ENCODE measurements at places on chromosomes 13 and 19. TPM values are rescaled to one million over a fixed set of nuclear protein-coding genes. Genes with fewer than 3 reads are reported as not detected.
A peak's percentile ranks its signal among the peaks of the same experiment; 100 is the strongest.

DNA sequence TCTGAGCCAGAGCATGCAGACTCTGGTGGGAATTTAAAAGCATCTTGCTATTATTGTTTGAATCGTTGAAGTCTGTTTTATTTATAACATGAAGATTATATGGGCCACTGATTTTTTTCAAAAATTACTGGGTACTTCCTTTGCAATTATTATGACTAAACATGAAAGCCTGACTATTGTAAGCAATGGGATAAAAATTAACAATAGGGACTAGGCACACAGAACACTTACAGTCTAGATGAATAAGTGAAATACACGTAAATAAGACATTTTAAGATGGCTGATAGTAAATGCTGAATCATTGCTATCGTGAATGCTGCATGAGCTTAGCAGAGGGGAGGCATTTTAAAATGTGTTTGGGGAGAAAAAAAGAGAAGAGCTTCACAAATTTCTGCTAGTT lies 81.0 kb upstream of the MAB21L1 start:
- H3K27me3 ChIP-seq: no peaks in the 10 kb centered on the region
- H3K36me3 ChIP-seq: no peaks in the 10 kb centered on the region
- no peak overlapping the region for H3K27ac ChIP-seq
- DNase-seq: no peak
- no peaks in the 10 kb centered on the region for H3K4me1 ChIP-seq
- no peak overlapping the region for H3K4me3 ChIP-seq

DNA sequence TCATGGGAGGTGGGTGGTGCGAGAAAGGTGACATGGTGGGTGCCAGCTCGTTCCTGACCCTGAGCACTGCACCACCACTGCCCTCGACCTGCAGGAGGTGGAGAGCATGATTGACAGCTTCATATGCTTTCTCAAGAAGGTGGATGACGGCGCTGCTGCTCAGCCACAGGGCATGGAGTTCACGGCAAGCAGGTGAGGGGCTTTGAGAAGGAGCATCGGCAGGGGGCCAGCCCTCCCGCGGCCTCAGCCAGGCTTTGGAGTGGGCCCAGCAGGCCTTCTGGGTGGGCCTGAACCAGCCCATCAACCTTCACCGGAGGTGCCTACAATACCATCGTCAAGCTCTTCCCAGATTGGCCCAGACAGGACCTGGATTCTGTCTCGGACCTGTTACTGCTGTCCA lies 18.9 kb upstream of the ZNF14 start:
- H3K36me3 ChIP-seq: no peaks in the 10 kb centered on the region
- no peaks in the 10 kb centered on the region for H3K27me3 ChIP-seq
- no peak overlapping the region for H3K27ac ChIP-seq
- H3K4me3 ChIP-seq: no peak overlapping the region
- no peaks in the 10 kb centered on the region for H3K4me1 ChIP-seq
- DNase-seq: no peak

The OSCAR gene
- 0.13 TPM for total RNA-seq

The CDX2 gene
- total RNA-seq: 0.15 TPM

DNA sequence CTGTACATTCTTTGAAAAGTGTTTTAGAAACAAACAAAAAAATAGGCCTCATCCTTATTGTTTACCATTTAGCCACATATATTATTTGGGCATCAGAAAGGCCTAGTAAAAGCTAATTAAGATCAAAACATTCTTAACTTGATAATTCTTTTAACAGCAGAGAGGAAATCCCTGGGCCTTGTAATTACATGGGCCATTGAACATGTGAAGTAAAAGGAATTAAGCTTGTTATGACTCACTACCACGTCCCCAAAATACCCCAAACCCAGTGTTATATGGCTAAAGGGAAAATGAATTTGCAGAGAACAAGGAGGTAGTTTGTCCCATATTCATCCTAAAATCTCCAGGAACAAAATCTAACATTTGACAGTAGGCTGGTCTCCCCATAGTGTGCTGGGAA lies 439.8 kb downstream of the ITGBL1 start:
- no peak for DNase-seq
- H3K4me3 ChIP-seq: no peak overlapping the region
- no peaks in the 10 kb centered on the region for H3K4me1 ChIP-seq
- no peaks in the 10 kb centered on the region for H3K27me3 ChIP-seq
- no peak overlapping the region for H3K27ac ChIP-seq

GRCh38 chr19:28881616-28882015 lies 331.3 kb downstream of the UQCRFS1 start:
- no peaks in the 10 kb centered on the region for H3K4me1 ChIP-seq
- no peaks in the 10 kb centered on the region for H3K36me3 ChIP-seq
- H3K27me3 ChIP-seq: no peaks in the 10 kb centered on the region

- no peaks in the 10 kb centered on the region for H3K27me3 ChIP-seq
- H3K4me1 ChIP-seq: no peaks in the 10 kb centered on the region
- no peaks in the 10 kb centered on the region for H3K36me3 ChIP-seq
- DNase-seq: no peak
These were observed 6.5 kb upstream of the OPA3 start for GRCh38 chr19:45591004-45591637.

DNA sequence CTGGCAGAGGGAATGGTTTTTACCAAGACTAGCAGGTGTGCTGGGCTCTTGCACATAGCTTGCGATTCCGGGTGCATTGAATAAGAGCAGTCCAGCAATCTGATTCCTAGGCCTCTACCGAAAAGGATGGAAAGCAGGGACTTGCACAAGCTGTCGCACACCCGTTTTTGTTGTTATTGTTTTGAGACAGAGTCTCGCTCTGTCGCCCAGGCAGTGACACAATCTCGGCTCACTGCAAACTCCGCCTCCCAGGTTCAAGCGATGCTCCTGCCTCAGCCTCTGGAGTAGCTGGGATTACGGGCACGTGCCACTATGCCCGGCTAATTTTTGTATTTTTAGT lies 5.5 kb downstream of the EBI3 start:
- H3K4me3 ChIP-seq: no peak overlapping the region
- DNase-seq: no peak
- H3K36me3 ChIP-seq: peaks cover 21% of the 10 kb centered on the region
- no peaks in the 10 kb centered on the region for H3K4me1 ChIP-seq

DNA sequence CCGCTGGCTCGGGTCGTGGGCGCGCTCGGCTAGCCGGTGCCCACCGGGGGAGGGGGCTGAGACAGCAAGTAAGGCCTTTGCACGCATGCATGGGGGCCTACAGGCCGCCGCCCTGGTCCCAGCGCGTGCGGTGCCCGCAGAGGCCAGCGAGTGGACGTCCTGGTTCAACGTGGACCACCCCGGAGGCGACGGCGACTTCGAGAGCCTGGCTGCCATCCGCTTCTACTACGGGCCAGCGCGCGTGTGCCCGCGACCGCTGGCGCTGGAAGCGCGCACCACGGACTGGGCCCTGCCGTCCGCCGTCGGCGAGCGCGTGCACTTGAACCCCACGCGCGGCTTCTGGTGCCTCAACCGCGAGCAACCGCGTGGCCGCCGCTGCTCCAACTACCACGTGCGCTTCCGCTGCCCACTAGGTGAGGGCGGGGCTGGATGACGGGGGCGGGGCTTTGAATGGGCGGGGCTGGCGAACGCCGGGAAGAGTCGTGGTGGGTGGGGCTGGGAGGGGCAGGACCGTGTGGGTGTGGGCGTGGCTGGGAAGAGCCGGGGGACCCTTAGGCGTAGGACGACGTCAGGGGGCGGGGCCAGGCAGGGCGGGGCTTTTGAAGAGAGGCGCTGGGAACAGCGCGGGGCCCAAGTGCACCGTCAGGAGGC lies 2.1 kb downstream of the CILP2 start:
- DNase-seq: no peak
- 0 out of 2 replicates have a peak overlapping the region, but pooled peaks have one; percentile 46 for H3K4me3 ChIP-seq
- H3K27ac ChIP-seq: no peak overlapping the region
- H3K4me1 ChIP-seq: peaks cover 3% of the 10 kb centered on the region
- H3K27me3 ChIP-seq: no peaks in the 10 kb centered on the region

- H3K27me3 ChIP-seq: no peaks in the 10 kb centered on the region
- DNase-seq: no peak
- H3K4me1 ChIP-seq: no peaks in the 10 kb centered on the region
- no peak overlapping the region for H3K4me3 ChIP-seq
- H3K27ac ChIP-seq: no peak overlapping the region
These were observed 132.8 kb downstream of the ENOX1 start for GRCh38 chr13:43653980-43654379.

GRCh38 chr13:59472134-59472533 lies 691.6 kb downstream of the DIAPH3 start:
- H3K27ac ChIP-seq: no peak overlapping the region
- no peak for DNase-seq
- no peaks in the 10 kb centered on the region for H3K4me1 ChIP-seq
- no peaks in the 10 kb centered on the region for H3K36me3 ChIP-seq

DNA sequence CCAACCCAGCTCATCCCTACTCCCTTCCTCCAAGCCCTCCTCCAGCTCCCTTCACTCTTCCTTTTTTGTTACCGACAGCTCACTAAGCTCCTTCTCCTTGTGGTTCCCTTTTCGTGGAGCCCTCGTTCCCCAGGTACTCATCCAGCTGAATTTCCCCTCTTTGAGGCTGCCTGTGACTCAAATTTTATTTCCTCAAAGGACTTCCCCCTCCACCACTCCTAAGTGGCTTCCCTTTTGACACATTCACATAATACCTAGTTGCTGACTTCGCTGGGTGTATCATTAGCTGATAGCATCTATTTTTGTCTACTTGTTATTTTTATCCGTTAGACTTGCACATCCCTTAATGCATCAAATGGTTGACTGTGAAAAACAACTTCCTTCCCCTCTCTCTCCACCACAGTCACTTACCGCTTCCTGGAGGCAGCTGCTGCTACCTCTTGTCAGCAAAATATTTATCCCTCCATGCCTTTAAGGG lies 14.5 kb downstream of the FFAR2 start:
- no peaks in the 10 kb centered on the region for H3K27me3 ChIP-seq
- H3K4me3 ChIP-seq: peak overlapping the region; percentile 33
- peak; percentile 96 for DNase-seq
- peak overlapping the region; percentile 73 for H3K27ac ChIP-seq

- H3K27ac ChIP-seq: no peak overlapping the region
- H3K36me3 ChIP-seq: no peaks in the 10 kb centered on the region
- H3K27me3 ChIP-seq: no peaks in the 10 kb centered on the region
- DNase-seq: no peak
- H3K4me1 ChIP-seq: no peaks in the 10 kb centered on the region
These were observed 111.4 kb downstream of the POU4F1 start for GRCh38 chr13:78491978-78492377.

GRCh38 chr19:33374236-33374714 lies 766 bp downstream of the CEBPG start:
- DNase-seq: no peak
- H3K4me3 ChIP-seq: peak overlapping the region; percentile 91
- peak overlapping the region; percentile 86 for H3K27ac ChIP-seq

The SIX5 gene
- 10.1 TPM for total RNA-seq

GRCh38 chr19:19026299-19026971 lies 6.9 kb downstream of the SUGP2 start:
- no peaks in the 10 kb centered on the region for H3K27me3 ChIP-seq
- DNase-seq: no peak
- H3K36me3 ChIP-seq: peaks cover 44% of the 10 kb centered on the region

The SPC24 gene
- total RNA-seq: 59.1 TPM

GRCh38 chr13:100442095-100442832 lies 146.3 kb downstream of the GGACT start:
- H3K4me3 ChIP-seq: no peak overlapping the region
- no peaks in the 10 kb centered on the region for H3K36me3 ChIP-seq
- no peak overlapping the region for H3K27ac ChIP-seq
- H3K27me3 ChIP-seq: no peaks in the 10 kb centered on the region
- no peaks in the 10 kb centered on the region for H3K4me1 ChIP-seq
- no peak for DNase-seq

The KLK2 gene
- 1.6 TPM for total RNA-seq

- no peaks in the 10 kb centered on the region for H3K4me1 ChIP-seq
- no peak overlapping the region for H3K27ac ChIP-seq
- H3K4me3 ChIP-seq: no peak overlapping the region
These were observed 2.3 kb upstream of the HIF3A start for GRCh38 chr19:46294494-46294893.

The SMIM44 gene
- not detected for total RNA-seq

GRCh38 chr19:19581391-19581790 lies 37.1 kb downstream of the PBX4 start:
- H3K27me3 ChIP-seq: no peaks in the 10 kb centered on the region
- no peak for DNase-seq
- H3K27ac ChIP-seq: no peak overlapping the region
- H3K36me3 ChIP-seq: no peaks in the 10 kb centered on the region

GRCh38 chr19:1205114-1206099 lies at the start of gene STK11:
TSS of gene STK11 (plus strand) at chr19:1205778. CDS start at chr19:1206914, 1,136 bp downstream.
- peak within 1 kb of the TSS; percentile 66 for H3K27ac ChIP-seq
- peak; percentile 83 for DNase-seq
- H3K4me3 ChIP-seq: peak within 1 kb of the TSS; percentile 98
- peaks cover 17% of the 10 kb centered on the region for H3K4me1 ChIP-seq

DNA sequence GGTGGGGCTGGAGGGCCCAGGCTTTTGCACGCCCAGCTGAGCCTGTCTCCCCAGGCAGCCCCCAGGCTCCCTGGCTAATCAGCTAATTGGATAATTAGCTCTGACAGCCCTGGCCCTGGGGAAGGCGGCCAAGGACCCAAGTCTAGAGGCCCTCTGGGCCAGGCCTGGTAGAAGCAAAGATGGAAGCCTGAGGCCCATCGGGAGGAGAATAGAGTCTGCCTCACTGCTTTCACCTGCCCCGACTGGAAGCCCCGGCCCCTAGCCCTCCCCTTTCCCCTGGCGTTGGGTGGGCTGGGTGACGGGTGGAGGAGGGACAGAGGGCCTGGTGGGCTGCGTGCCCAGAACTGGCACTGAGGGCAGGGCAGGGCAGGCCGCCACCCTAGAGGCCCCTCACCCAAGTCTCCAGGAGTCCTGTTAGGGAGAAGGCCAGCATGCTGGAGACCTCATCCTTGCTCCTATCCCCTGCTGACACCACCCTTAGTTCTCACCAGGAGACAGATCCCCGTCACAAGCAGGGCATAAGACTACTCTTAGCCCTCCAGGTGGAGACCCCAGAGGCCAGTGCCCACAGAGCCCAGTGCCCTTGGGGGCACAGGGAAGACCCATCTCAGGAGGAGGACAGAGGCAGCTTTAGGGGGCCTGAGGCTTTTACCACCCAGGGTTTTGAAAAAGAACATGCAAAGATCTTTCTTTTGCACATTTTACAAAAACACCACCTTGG lies 12.0 kb downstream of the LYL1 start:
- H3K4me3 ChIP-seq: no peak overlapping the region
- no peak for DNase-seq
- no peaks in the 10 kb centered on the region for H3K36me3 ChIP-seq

All from GM12878 (cell line).